ENCODE measurements at places on chromosomes 4 and X. TPM values are rescaled to one million over a fixed set of nuclear protein-coding genes. Genes with fewer than 3 reads are reported as not detected.

The FAM9C gene
- polyA plus RNA-seq: 1.6 TPM

The TKTL2 gene
- not detected for polyA plus RNA-seq

The CD38 gene
- 3.0 TPM for polyA plus RNA-seq

The SHROOM4 gene
- 2.8 TPM for polyA plus RNA-seq

The PDHA2 gene
- not detected for polyA plus RNA-seq

The NPNT gene
- 13.3 TPM for polyA plus RNA-seq

The CNOT6L gene
- 7.7 TPM for polyA plus RNA-seq

The MMRN1 gene
- 38.3 TPM for polyA plus RNA-seq

- no peak overlapping the region for H3K4me3 ChIP-seq
- no peak overlapping the region for H3K27ac ChIP-seq
Observed at GRCh38 chrX:16138108-16138427, 14.7 kb downstream of the GRPR start.

- DNase-seq: no peak
- H3K36me3 ChIP-seq: no peaks in the 10 kb centered on the region
- H3K4me3 ChIP-seq: no peak overlapping the region
Observed at GRCh38 chr4:5890063-5890727, 2.7 kb downstream of the CRMP1 start.

GRCh38 chrX:10103023-10103422 lies 53.8 kb upstream of the CLCN4 start:
- peaks cover 5% of the 10 kb centered on the region for H3K4me1 ChIP-seq
- H3K27ac ChIP-seq: no peak overlapping the region
- H3K4me3 ChIP-seq: no peak overlapping the region

DNA sequence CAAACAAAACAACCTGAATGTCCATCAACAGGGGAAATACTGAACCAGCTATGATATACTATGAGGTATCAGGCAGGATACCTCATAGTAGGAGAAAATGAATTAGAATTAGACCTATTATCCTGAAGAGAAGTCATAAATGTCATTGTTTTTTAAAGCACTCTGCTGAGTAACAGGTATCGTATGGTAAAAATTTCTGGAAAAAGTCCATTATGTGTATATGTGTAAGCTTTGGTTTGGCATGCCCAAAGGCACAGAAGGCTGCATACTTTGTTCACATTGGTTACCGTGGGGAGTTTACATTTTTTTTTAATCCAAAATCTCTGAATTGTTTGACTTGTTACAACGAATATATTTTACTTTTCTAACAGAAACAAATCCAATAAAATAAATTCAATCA lies 70.5 kb downstream of the RPS3A start:
- H3K4me3 ChIP-seq: no peak overlapping the region
- DNase-seq: no peak
- no peaks in the 10 kb centered on the region for H3K36me3 ChIP-seq
- H3K27me3 ChIP-seq: no peaks in the 10 kb centered on the region

- no peak overlapping the region for H3K27ac ChIP-seq
- DNase-seq: no peak
- H3K36me3 ChIP-seq: no peaks in the 10 kb centered on the region
- H3K27me3 ChIP-seq: no peaks in the 10 kb centered on the region
- no peak overlapping the region for H3K4me3 ChIP-seq
- H3K4me1 ChIP-seq: peaks cover 1% of the 10 kb centered on the region
Observed at GRCh38 chr4:93834249-93835066, 5.9 kb downstream of the ATOH1 start.

GRCh38 chr4:183821076-183821853 lies 83.8 kb upstream of the STOX2 start:
- H3K4me3 ChIP-seq: no peak overlapping the region
- DNase-seq: no peak
- no peaks in the 10 kb centered on the region for H3K36me3 ChIP-seq
- H3K27ac ChIP-seq: no peak overlapping the region

DNA sequence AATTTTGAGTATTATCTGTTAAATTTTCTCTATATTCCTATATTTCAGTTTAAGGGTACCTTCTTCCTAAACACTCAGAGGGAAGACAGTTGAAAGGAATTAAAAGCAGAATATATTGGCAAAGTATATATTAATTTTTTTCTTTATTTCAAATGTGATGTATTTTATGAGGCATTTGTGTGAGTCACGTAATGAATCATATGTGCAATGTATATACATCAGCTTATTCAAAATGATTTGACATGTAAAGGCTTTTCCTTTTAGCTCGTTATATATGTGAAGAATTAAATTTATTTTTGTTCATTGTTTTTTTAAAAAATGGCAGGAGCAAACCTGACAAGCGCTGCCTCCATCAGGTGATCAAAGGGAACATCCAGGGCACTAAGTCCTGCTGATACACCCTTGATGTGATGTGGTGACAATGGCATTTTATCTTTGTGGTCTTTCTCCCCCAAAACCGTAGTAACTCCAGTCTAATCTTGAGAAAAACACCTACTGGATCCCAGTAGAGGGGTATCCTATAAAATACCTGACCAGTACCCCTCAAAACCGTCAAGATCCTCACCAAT lies 8.9 kb downstream of the WWC2 start:
- no peak for DNase-seq
- H3K4me3 ChIP-seq: no peak overlapping the region
- peaks cover 3% of the 10 kb centered on the region for H3K4me1 ChIP-seq
- H3K27me3 ChIP-seq: no peaks in the 10 kb centered on the region
- H3K27ac ChIP-seq: no peak overlapping the region

GRCh38 chr4:147233-147632 lies 22.9 kb downstream of the ZNF718 start:
- H3K27ac ChIP-seq: no peak overlapping the region
- H3K4me1 ChIP-seq: no peaks in the 10 kb centered on the region
- H3K36me3 ChIP-seq: no peaks in the 10 kb centered on the region
- H3K27me3 ChIP-seq: no peaks in the 10 kb centered on the region

GRCh38 chr4:61628727-61629126 lies 428.6 kb downstream of the ADGRL3 start:
- no peaks in the 10 kb centered on the region for H3K27me3 ChIP-seq
- DNase-seq: no peak
- no peak overlapping the region for H3K4me3 ChIP-seq
- H3K4me1 ChIP-seq: no peaks in the 10 kb centered on the region

DNA sequence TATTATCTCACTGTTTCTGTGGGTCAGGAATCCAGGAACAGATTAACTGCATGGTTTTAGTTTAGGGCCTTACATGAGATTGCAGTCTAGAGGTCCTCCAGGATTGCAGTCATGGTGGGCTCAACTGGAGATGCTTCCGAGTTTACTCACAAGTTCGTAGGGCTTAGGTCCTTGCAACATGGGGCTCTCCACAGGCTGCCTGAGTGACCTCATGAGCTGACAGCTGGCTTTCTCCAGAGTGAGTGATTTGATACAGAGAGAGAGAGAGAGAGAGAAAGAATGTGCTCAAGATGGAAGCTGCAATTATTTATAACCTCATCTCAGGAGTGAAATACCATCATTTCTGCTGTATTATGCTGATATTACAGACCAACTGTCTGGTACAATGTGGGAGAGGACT lies 168.9 kb downstream of the GPAT3 start:
- H3K4me3 ChIP-seq: no peak overlapping the region
- H3K4me1 ChIP-seq: no peaks in the 10 kb centered on the region
- no peak for DNase-seq
- H3K27me3 ChIP-seq: no peaks in the 10 kb centered on the region
- no peak overlapping the region for H3K27ac ChIP-seq

DNA sequence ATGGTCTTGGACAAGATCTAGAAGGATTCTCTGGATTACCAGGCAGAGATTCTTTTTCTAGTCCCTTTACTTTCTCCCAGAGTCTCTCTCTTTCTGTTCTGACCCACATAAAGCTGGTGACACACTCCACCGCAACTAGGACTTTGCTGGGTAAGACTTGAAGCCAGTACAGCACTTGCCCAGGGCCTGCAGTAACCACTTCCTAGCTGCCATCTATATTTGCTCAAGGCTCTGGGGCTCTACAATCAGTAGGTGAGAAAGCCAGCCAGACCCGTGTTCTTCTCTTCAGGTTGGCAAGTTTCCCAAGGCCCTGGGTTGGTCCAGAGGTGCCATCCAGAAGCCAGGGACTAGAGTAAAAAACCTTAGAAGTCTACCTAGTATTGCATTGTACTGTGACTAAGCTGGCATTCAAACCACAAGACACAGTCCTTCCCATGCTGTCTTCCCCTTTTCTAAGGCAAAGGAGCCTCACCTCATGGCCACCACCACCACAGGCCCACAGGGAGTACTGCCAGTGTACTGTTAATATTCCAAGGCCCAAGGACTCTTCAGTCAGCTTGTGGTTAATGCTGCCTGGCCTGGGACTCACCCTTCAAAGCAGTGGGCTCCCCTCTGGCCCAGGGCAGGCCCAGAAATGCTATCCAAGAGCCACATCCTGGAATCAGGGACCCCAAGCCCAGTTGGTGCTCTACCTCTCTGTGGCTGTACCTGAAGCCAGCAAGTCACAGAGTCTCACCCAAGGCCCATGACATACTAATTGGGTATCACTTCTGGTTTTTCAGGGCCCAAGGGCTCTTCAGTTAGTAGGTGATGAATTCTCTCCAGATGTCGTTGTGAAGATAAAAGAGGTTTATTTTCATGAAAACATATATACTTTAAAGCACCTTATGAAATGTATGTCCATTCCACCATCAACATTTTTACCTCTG lies 54.7 kb downstream of the CD38 start:
- no peaks in the 10 kb centered on the region for H3K4me1 ChIP-seq
- DNase-seq: no peak
- H3K27ac ChIP-seq: no peak overlapping the region
- no peaks in the 10 kb centered on the region for H3K27me3 ChIP-seq

- no peak for DNase-seq
- no peaks in the 10 kb centered on the region for H3K36me3 ChIP-seq
- H3K27ac ChIP-seq: no peak overlapping the region
- H3K4me1 ChIP-seq: no peaks in the 10 kb centered on the region
- no peak overlapping the region for H3K4me3 ChIP-seq
- H3K27me3 ChIP-seq: no peaks in the 10 kb centered on the region
Observed at GRCh38 chrX:148070504-148070877, 89.4 kb downstream of the FMR1NB start.

Measured in ovary (tissue), 10 donors.